Stimulated activated effector memory CD8-positive, alpha-beta T cell treated with anti-CD3 and anti-CD28 coated beads, Interleukin-12 subunit alpha, Interleukin-12 subunit beta, amount 100 ng/mL, for 72 hours (primary cell): ENCODE measurements at places on chromosomes 2 and 18.

DNA sequence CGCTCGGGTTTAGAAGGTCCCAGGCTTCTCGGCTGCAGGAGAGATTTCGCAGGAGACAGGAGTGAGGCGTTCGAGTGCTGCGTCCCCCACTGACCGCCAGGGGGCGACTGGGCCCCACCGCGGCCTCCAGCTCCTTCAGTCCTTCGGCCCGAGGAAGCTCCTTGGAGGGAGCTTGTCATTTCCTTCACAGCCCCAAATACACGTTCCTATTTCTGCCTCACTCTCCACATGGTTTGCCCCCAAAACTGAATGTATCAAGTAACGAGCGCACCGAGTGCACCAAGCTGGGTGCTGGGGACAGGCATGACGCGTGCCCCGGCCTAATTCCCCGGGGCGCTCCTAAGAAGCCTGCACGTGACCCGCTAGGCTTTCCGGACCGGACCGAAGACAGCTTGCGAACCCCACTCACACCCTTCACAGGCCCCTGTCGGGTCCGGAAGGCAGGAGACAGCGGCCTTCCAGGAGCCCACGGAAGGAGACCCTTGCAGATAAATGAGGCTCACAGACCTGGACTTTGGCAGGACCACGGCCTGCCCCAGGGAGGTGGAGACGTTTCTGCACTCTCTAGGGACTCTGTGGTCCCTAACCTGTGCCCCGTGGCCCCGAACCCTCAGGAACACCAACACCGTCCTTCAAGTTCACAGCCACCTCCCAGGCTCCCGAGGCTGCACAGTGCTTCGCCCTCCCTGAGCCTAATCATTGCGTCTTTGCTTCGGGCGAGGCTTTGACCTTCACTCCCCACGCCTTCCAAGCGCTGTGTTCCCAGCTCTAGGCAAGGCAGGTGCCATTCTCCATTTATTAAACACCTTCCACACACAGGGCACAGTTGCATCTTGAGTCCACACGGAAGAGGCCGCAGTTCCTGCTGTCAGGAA is 13.0 kb upstream of the FAHD2A start:
- DNase-seq: peak; percentile 73

DNA sequence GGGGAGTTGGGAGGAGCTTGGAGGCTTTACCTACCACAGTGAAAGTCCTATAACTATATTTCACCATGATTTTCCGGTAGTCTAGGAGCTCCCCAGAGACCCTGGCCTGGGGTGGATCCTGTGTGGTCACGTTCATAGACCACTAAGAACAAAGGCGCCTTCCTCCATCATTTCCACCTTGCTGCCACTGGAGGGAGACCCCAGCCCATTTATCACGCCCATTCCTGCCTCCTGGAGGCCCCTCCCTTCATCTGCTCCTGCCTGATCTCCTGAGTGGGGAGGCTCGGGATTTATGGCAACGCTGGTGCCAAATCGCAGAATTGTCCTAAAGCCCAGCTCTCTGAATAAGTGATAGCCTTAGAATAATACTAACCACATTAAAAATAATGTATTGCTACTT is 507.6 kb upstream of the SPHKAP start:
- DNase-seq: no peak

DNA sequence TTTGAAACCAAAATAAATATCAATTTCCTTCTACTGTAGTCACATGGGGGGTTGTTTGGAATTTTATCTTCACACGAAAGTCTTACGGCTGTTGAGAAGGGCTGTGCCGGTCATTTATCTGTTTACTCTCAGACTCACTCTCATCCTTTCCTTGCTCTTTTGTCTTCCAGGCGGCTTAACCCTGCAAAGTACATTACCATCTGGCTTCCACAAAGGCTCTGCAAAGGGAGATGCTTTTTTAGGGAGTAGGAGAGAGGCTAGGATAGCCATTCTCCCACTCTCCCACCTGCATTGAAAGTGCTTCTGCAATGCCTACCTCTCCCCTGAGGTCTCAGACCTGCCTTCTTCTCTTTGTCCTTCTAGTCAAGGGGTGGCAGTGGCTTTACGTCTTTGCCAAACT is 247.6 kb downstream of the MEIS1 start:
- DNase-seq: no peak

GRCh38 chr2:16713011-16713423 is 47.4 kb upstream of the CYRIA start:
- no peak for DNase-seq

- no peak for DNase-seq
These were observed 108.8 kb downstream of the SLC4A3 start for GRCh38 chr2:219736209-219736608.

DNA sequence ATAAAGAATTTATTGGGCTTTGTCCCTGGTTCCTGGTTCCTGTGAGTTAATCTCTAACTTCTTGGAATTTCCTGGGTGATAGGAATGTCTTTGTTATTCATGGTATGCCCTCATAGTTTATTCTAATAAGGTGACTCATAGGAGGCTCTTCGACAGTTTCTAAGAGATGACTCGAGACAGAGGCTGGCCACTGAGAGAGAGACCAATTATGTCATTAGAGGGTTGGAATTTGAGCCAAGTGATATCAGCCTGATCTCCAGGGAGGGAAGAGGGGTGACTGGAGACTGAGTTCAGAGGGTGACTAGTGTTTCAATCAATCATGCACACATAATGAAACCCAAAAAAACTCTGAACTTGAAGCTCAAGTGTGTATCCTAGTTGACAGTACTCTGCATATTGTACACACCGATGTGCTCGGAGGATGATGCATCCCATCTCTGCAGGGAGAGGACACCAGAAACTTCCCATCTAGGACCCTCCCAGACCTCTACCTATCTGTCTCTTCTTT is 185.7 kb downstream of the MTCL1 start:
- no peak for DNase-seq

DNA sequence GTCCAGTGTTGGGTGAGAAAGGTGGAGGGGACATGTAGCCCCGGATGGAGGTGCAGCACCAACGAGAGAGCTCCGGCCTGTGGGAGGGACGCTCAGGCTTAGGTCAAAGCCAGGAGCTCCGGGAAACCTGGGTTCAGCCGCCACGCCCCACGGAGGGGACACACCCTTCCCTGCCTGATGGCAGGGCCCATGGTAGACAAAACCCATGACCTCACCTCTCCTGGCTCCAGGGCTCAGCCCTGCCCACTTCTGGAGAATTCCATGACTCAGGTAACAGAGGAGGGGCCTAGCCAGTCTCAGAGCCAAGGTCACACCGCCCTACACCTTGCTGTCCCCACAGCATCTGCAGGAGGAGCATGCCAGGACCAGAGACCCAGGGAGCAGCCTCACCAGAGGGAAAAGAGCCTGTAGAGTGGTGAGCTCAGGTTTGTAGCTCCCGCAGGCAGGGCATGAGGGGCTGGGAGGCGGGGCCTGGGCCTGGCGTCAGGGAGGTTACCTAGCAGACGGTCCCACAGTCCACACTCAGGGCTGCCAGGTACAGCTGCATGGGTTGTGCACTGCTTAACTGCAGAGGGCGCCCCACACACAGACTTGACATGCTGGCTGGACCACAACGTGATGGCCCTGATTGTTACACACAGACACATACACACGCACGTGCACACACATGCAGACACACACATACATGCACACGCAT is 70.8 kb upstream of the SMAD7 start:
- DNase-seq: peak; percentile 80
